ENCODE measurements at places on chromosomes 1 and 21.
A peak's percentile ranks its signal among the peaks of the same experiment; 100 is the strongest.

GRCh38 chr1:206430031-206430983 lies 40.0 kb upstream of the IKBKE start:
- peak; percentile 93 for DNase-seq

- DNase-seq = no peak
Measured at GRCh38 chr1:18324246-18324645, 156.5 kb upstream of the KLHDC7A start.

DNA sequence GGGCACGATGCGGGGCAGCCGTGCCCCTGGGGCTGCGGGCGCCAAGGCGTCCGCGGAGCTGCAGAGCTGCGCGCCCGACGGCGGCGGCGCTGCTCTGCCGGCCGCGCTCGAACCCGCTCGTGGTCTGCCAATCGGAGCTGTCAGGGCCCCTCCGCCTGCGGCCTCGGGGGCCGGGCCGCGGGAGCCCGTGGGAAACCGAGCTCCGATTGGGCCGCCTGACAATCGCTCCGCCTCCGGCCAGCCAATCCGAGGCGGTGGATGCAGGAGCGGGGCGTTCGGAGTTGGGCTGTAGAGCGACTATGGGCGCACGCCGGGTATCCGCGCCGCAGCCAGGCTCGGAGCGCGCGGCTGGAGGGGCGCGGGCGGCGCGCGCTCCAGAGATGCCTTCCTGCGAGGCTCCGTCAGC lies 100.5 kb upstream of the SOD1 start:
- peak; percentile 87 for DNase-seq

DNA sequence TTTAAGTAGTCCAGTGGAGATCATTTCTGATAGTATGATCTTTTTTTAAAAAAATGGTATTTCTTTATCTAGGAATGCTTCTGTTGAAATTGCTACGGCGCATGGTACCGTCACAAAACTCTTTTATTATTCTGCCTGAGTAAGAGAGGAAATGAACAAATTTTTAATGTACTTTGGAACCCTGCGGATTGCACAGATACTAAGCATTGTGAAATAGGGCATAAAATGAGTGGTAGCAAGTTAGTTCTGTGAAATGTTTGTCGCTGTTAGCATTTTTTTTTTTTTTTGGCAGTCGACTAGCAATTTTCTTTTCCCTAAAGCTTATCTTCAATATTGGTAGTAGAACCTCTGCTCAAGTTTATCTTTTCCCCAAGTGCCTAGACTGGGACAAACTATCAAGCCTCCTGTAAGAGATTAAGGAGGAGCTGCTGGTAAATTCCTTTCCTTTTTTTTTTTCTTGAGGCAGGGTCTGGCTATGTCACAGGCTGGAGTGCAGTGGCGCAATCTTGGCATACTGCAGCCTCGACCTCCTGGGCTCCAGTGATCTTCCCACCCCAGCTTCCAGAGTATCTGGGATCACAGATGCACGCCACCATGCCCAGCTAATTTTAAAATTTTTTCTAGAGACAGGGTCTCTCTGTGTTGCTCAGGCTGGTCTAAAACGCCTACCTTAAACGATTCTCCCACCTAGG lies 2.2 kb downstream of the ITSN1 start:
- DNase-seq = peak; percentile 91

DNA sequence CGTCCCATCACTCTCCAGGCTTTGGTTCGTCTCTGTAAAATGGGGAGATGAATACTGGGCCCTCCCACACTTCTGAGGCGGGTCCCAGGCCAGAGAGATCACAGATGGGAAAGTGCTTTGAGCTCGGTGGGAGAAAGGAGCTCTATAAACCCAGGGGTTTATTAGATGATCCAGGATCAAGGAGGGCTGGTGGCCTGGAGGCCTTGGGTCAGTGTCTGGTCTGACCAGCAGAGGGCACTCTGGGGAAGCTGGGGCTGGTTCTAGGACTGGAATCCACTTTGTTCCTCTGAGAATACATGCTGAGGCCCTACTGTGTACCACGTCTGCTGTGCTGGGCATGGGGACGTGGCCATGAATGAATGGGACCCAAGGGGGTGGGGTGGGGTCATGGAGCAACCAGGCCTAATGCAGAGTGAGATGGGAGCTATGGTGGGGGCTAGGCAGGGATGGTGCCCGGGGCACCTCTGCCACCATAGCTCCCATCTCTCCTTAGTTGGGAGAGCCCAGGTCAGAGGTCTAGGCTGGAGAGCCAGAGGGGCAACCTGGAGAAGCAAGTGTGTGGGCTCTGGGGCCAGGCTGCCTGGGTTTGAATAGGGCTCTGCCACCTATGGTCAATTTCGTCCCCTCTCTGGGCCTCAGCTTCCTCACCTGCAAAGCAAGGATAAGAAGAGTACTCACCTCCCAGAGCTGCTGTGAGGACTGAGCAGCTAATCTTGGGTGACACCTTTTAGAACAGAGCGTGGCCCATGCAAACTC lies 9.0 kb upstream of the FAM131C start:
- DNase-seq = peak; percentile 44

- DNase-seq = no peak
Measured at GRCh38 chr1:156860113-156860627, 495 bp upstream of the NTRK1 start.

DNA sequence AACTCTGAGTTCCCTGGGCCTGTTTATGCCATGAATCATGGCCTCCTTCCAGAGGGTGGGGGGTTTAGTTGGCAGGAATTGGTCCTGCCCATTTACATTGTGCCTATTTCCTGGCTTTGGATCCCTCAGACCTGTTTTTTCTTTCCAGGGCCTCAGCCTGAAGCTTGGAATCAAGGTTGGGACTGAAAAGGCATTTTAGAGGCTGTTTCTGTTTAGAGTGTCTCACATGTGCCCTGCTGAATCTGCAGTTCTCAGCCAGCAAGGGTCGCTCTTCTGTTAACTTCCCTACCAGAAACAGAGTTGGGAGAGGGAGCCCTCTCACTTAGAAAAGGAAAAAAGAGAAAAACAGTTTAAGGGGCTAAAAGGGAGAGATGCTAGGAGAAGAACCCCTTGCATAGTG lies 191.1 kb downstream of the PTPRC start:
- peak; percentile 40 for DNase-seq

- DNase-seq = no peak
Measured at GRCh38 chr1:6809461-6809860, 24.2 kb downstream of the CAMTA1 start.

DNA sequence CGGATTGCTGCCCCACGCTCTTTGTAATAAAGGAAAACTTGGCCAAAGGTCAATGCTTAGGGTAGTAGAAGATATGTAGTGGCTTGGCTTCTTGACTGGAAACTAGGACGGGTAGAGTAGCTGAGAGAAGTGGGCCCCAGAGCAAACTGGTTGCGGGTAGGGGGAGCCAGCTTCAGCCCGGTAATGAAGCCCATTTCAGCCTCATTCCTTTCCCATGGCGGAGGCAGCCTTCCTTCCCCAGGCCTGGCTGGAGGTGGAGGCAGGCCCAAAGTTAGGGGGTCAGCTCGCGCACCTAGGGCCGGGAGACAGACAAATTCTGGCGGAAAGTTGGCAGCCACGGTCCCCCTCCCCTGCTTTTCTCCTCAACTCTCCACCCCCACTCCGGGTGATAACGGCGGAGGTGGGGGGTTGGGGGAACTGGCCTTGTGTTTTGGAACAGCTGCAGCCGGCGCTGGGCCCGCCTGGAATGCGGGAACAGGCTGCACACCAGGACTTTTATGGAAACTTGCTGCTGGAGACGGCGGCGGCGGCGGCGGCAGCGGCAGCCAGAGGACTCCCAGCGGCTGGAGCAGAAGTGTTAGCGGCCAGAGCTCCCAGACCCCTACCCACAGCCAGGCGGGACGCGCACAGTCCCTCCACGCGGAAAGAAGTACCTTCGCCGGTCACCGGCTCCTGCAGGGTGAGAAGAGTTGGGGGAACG lies at the start of gene NEXN:
NEXN (plus strand) TSS at position 544 of the 700 bp plus-strand sequence. CDS start 27,483 bp downstream, outside the sequence.
- DNase-seq = peak; percentile 84

GRCh38 chr1:27330786-27331185 lies 8.8 kb downstream of the TMEM222 start:
- no peak for DNase-seq

GRCh38 chr1:216626394-216627067 lies 96.7 kb downstream of the ESRRG start:
- no peak for DNase-seq

DNA sequence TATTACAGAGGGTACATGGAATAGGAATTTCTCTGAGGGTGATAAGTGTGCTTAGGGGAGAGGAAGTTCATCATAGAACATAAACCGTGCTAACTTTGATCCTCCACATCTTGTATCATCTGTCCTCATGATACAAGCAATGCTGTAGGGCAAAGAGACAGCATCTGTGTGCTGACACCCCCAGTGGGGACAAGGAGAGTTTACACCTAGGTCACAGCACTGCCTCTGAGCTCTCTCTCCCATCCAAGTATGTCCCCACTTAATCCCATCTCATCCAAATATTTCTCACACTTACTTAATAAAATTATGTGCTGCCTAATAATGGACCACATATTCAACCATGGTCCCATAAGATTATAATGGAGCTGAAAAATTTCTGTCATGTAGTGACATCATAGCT lies 4.3 kb upstream of the TEDDM1 start:
- DNase-seq = no peak

DNA sequence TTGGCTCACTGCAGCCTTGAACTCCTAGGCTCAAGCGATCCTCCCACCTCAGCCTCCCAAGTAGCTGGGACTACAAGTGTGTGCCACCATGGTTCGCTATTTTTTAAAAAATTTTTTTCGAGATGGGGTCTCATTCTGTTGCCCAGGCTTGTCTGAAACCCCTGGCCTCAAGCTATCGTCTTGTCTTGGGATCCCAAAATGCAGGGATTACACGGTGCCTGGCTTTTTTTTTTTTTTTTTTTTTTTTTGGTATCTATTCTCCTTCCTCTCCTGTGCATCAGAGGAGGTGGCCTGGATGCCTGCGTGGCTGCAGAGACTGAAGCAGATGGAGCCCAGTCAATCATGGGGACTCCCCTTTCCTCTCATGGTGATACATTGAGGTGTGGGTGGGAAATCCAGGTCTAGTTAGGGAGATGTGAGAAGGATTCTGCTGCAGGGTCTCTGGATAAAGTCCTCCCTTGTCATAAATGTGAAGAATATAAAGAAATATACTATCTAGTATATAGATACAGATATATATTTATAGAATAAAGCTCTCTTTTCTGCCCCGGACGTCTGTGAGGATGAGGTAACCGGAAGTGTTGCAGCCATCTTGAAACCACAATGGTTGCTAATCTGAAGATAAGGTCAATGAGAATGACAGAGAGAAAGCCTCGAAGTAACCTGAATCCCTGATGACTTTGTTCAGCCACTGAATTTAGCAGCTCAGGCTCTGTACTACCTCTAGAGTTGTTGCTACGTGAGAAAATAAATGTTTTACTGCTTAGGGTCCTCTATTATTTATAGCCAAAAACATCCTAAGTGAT lies 19.5 kb upstream of the RGSL1 start:
- DNase-seq = peak; percentile 44

DNA sequence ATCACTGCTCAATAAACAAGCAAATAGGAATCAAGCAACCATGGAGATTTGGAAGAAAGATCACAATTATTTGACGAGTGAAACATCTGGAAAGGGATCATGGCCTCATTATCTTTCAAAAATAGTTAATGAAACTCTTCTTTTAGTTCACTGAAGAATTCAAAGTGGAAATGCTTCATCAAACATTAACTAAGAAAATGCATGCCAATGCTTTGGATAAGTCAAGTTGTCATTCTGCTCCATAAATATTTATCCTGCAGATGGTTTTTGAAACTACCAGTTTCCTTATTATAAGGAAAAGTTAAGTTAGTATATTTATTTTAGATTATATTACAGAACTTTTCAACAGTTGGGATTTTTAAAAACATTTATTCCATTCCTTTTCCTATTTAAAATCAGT lies 206.5 kb upstream of the ADGRL2 start:
- no peak for DNase-seq

DNA sequence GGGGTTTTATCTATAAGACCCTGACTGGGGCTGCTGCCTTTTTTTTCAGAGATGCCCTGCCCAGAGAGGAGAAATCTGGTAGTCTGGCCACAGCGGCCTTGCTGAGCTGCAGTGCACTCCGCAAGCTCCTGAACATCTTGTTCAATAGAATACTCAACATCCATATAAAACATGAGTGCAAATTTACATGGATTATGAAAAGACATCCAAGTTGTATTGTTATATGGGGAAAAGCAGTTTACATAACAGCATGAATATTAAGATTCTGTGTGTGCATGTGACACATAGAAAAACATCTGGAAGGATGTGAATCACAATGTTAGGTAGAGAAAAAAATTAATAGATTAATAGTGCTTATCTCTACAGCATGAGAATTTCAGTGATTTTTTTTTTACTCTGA lies 16.4 kb downstream of the COG2 start:
- no peak for DNase-seq

DNA sequence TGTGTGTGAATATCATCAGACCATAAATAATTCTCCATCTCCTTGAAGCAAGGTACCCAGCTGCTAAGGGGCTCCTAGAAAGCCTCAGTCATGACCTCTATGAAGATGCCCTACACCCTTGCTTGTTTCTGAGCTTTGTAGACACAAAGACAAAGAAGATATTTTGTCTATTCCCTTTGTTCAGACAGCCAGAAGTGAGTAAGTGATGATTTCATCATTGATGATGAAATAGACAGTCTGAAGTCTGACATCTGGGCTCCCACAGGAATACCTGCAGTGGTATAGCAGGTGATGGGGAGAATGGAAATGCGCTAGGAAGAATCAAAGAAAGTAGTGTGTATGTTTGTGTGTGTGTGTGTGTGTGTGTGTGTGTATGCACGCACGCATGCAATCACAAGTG lies 82.2 kb upstream of the DPT start:
- DNase-seq = peak; percentile 6

DNA sequence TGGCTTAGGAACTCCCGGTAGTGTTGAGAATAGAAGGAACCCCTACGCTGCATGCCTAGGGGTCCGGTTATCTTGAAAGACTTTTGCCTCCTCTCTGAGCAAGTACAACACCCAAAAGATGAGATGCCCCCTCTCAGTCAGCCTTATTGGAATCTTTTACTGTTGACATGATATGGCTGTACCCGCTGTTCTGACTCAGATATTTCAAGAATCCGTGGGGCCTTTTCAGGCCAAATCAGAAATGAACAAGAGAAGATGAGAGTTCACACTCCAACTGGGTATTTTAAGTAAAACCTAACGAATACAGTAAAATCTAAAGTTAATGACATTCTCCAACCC lies 164.2 kb downstream of the PPIAL4G start:
- no peak for DNase-seq

GRCh38 chr1:41448821-41449220 lies 35.7 kb downstream of the EDN2 start:
- DNase-seq = no peak

GRCh38 chr1:199510314-199510713 lies 517.2 kb upstream of the NR5A2 start:
- no peak for DNase-seq
